ENCODE measurements at places on chromosomes 13 and 19.

DNA sequence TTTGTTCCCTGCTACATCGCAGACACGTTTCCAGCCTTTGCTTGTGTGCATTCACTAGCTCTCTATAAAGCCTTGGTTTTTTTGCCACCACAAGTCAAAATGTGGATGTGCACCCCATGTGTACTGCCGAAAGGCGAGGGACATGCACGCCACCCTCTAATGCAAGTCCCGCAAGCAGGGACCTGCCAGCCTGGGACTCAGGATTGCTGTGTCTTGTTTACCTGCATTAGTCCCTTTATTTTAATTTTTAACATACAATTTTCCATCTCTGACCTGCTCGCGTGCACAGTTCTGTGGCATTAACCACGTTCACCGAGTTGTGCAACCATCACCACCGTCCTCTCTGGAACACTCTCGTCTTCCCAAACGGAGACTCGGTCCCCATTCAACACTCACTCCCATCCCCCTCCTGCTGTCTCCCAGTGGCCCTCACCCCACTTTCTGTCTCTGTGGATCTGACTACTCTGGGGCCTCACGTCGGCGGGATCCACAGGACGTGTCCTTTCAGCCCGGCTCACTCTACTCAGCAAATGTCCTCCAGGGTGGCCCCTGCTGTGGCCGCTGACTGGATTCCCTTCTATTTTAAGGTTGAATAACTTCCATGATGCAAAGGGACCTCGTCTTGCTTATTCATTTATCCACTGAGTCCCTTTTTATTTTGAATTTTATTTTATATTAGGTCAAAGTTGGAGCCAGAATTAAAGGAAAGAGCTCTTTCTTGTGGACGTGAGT lies 58.4 kb downstream of the RASA3 start:
- no peak for DNase-seq

DNA sequence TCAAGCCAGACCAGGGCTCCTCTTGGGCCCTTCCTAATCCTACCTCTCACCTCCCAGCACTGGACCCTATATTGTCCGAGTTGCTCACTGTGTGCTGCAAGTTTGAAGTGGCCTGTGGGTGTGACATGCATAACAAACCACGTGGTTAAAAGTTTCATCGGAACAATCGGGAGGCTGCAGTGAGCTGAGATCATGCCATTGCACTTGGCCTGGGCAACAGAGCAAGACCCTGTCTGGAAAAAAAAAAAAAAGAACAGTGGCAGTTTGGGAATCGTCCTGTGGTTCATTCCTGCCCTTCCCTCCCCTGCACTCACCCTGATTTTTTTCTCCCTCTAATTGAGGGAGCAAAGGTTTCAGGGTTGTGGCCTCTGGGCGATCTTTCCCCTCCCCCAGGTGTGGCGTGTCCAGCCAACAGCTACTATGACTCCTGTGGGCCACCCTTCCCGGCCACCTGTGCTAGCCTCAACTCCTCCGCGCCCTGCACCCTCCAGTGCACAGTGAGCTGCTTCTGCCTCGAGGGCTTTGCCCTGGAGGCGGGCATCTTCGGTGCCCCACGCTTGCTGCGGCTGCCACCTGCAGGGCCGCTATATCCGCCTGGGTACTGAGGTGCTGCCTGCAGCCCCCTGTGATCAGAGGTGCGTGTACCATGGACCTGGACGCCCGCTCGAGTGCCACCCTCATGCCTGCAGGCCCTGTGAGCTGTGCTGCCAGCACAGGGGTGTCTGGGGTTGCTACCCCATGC lies 16.3 kb upstream of the FXYD3 start:
- no peak for DNase-seq

- DNase-seq: no peak
Measured at GRCh38 chr13:107034236-107034872, 466.4 kb upstream of the ARGLU1 start.

- DNase-seq: peak; percentile 41
Measured at GRCh38 chr13:24254146-24254841, 55.1 kb upstream of the C1QTNF9 start.

DNA sequence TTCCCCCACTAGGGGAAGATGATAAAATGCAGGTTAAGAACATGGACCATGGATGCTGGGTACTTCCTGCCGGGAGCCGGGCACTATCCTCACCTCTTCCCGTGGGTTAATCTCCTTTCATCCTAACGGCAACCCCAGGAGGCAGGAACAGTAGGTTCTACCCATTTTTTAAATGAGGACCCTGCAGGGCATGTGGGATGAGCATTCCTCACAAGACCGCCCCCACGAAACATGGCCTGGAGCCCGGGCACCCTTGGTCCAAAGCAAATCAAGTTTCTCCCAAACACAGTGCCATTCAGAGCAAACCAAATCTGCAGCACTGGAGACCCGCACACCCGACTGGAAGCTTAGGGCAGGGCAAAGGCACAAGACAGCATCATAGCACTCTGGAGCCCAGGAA lies 35.4 kb downstream of the COL4A2 start:
- DNase-seq: no peak

- DNase-seq: no peak
Measured at GRCh38 chr13:91135968-91136367, 211.5 kb upstream of the MIR17HG start.

All from stimulated activated CD4-positive, alpha-beta T cell treated with anti-CD3 and anti-CD28 coated beads, TNF-alpha, amount 100 ng/mL, for 24 hours (primary cell).